ENCODE measurements at places on chromosomes 7 and 10.

GRCh38 chr10:74419958-74420375 lies 268.9 kb downstream of the ADK start:
- peak; percentile 55 for DNase-seq

GRCh38 chr7:22858640-22859561 lies 36.3 kb upstream of the TOMM7 start:
- DNase-seq, result no peak

GRCh38 chr7:29485339-29486190 lies 78.1 kb upstream of the PRR15 start:
- peak; percentile 65 for DNase-seq

GRCh38 chr10:34817586-34817985 lies 2.5 kb upstream of the PARD3 start:
- DNase-seq, result no peak

- DNase-seq, result peak; percentile 37
Observed at GRCh38 chr10:121205625-121206024, 354.5 kb downstream of the WDR11 start.

DNA sequence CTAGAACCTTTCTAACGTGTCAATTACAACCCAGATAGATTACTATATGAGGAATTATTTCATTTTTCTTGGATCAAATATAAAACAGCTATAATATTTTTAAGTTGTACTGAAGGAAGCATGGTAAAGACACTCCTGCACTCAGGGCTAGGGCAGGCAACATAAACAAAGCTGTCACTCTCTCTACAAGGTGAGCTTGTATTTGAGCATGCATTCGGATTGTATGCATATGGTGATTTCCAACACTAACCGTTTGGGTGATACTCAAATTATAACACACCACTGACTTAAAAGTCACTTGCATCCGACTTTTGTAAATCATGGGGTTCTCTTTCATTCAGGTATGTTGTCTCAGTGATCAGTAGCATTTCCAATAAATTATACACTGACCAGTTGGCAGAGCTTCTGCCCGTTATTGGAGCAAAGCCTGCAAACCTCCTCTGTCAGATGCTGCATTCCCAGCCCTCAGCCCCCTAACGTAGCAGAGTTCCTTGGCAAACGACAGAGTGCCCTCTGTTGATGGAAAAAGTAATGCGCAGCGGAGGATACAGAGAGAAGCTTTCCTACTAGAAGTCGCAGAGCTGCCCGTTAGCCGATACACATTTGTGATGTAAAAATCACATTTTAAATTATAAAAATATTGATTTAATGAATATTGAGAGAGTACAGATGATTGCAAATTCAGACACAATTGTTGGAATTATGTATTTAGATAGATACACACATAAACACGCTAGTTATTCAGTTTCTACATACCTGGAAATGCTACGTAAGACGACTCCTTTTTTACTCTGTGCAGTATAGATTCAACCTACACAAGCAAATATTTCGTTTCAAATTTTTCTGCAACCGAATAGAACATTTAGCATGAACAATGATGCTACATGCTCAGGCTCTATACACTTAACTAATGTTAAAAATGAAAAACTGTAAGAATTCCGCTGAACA lies 173.9 kb upstream of the SP4 start:
- peak; percentile 95 for DNase-seq

GRCh38 chr10:23005150-23005549 lies 77.3 kb downstream of the ARMC3 start:
- DNase-seq, result no peak

DNA sequence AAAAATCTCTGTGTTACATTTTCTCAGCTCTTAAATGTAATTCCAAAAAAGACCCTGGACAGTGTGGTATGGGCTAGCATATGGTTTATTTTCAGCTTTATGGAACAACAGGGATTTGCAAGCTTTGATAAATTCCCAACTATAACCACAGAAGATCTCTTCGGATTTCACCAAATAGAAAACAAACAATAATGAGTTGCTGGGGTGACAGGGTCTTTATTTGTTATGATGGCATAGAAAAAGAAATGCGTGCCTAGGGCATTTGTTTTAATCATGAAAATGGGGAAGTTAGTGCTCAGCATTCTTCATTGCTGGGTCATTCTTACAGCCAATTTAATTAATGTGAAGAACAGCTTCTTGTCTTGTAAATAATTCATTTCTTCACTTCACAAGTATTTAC lies 139.0 kb downstream of the LRRN3 start:
- DNase-seq, result no peak

- DNase-seq, result no peak
Observed at GRCh38 chr7:117085769-117086463, 132.6 kb downstream of the ST7 start.

DNA sequence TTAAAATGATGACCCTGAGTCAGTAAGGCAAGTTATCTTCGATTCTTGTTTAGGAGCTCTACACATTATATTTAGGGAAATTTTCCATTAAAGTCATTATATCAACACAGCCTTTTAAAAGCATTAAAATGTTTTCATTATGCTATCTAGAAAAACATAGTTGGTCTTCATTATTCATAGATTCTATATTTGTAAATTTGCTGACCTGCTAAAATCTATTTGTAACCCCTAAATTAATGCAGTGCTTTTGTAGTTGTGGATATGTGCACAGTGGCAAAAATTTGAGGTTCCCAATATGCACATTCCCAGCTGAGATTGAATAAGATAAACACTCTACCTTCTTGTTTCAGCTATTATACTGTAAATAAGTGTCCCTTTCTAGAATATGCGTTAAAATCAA lies 81.1 kb downstream of the KIF20B start:
- DNase-seq, result no peak

GRCh38 chr10:96978621-96979154 lies 146.6 kb downstream of the LCOR start:
- DNase-seq, result no peak

DNA sequence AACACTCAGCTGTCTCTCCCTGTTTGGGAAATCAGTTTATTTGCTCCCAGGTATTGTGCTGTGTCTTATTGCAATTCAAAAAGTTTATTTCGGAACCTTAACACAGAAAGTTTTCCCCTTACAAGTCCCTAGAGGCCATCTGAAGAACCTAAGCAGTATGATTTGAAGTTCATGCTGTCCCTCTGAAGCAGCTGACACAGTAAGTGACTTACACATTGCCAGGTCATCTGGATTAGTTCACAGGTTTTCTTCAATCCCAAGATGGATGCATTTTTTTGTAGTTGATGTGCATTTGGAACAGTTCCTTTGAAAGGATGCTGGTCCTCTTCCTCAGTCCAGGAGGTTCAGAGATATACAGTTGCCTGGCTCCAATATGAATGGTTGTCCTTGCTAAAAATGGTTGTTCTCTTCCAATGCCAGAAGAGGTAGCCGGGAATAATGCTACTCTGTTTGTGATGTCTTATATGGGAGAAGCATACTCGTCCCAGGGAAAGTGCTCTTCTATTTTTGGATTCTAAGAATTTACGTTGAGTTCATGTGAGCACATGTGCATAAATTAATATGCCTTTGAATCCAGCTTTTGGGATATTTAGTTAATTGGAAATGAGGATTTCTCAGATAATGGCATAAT lies 183.5 kb upstream of the PHYHIPL start:
- no peak for DNase-seq

GRCh38 chr10:102286216-102286615 lies 40.9 kb downstream of the GBF1 start:
- DNase-seq, result no peak

DNA sequence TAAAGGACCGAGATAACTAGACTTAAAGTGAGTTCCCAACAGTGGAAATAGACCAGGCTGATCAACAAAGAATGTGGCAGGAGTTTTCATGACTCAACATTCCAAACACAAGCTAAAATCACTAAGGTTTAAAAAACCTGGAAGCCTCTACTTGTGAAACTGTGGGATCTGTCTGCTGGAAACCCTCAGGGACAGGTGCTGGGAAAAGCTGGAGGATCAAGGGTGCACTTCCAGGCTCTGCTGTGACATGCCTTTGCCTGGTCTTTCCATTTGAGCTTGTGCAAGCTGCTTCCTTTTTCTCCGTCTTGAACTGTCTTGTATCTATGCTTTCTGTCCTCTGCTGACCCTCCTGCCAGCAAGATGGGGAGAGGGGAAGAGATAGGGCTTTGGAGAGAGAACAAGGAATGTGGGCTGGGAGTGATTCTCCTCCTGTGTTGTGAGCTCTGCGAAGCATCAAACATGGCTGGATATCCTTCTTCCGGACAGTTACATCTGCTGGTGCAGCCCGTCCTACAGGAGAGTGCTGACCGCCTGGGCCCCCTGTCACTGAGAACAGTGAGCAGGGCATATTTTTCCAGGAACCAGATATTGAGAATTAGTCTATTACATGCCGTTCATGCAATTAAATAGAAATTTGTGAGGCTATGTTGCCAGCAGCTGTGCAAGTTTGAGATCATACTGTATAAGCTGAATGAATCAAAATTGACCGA lies 25.5 kb downstream of the ARHGAP22 start:
- no peak for DNase-seq

DNA sequence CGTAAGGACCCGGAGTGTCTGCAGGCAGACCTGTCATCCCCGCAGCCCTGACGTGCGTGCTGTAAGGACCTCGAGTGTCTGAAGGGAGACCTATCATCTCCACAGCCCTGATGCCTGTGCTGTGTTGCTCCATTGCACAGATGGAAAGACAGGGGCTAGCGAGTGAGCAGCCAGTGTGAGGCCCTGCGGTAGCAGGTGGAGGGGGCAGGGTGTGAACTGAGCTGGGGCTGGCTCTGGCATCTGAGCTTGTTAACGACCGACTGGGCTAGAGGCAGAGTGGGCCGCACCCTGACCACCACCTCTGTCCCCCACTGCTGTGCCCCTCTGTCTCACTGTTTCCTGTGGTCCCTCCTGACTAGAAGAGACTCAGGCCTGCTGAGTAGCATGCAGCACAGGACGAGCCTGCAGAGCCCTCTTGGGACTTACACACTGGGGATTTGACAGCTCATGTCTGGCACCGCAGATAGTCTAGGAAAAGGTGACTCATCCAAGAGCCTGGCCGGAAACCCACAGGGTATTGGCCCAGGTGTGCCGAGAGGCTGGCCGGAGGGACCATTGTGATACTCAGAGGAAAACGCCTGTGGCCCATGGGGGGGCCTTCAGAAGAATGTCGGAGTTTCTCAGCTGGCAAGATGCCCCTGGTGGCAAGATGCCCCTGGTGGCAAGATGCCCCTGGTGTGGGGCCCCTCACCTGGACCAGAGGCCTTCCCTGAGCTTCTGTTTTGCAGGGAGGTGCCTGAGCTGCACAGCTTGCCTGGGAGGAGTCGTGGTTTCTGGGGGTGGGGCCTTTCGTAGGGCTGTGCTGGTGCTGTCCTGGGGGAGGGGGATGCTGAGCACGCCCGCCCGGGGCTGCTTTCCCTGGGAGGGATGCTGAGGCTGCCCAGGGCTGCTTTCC lies 34.3 kb downstream of the INPP5A start:
- DNase-seq, result no peak

DNA sequence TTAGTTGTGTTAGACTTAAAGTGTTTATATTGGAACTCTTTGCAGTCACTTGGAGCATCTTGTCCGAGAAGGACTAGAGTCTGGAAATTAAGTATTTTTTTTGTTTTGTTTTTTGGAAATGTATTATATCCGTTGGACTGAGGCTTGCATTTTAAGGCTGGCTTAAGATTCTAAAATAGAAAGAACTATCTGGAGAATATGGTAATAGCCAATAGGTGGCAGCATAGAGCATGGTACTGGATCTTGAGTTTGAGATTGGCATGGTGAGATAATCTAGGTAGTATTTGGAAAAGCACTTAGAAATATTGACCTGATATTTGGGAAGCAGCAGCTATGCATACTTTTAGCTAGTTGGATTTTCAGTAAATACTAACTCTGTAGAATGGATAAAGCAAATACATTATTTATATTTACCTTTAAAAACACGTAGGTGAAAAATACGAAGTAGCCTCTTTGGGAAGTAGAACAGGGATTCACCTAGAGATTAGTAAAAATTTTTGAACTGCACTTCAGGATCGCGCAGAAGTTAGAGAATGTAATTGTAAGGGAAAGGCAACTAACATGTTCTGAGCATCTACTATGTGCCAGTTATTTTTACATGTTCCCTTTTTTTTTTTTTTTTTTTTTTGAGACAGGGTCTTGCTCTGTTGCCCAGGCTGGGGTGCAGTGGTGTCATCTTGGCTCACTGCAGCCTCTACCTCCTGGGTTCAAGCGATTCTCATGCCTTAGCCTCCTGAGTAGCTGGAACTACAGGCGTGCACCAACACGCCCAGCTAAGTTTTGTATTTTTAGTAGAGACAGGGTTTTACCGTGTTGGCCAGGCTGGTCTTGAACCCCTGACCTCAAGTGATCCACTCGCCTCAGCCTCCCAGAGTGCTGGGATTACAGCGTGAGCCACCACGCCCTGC lies 78.6 kb downstream of the LCOR start:
- no peak for DNase-seq

- DNase-seq, result no peak
Observed at GRCh38 chr7:30502470-30503251, 2.0 kb downstream of the GGCT start.

- no peak for DNase-seq
Observed at GRCh38 chr10:6770846-6771245, 190.8 kb upstream of the PRKCQ start.

DNA sequence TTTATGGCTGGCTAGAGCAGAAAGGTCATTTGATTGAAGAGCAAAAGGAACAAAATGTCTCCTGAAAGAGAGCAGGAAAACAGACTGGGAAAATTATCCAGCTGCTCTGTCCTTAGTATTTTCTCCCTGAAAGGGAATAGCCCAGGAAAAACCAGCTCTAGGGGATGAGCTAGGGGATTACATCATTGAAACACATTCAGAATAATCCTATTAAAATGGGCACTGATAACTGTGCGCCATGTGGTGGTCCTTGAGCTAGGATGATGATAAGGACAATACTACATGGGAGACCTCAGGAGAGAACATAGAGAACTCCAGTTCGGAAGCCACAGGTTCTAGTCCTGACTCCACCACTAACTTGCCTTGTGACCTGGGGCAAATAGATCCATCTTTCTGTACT lies 873.8 kb downstream of the TYW1 start:
- no peak for DNase-seq

DNA sequence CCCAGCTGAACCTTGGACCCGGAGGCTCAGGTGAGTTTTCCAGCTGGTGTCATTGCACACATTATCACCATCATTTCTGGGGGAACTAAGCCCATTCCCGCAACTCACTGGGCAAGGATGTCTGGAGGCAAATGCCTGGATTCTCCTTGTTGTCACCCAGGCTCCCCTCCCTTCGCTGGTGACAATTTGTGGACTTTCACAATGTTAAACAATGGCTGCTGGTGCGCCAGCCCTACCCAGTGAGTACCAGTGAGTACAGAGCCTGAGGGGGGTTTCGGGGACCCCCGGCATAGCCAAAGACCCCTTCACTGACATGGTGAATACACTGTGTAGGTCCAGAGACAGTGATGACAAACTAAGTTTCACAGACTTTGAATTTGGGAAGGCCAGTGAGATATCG lies 189.2 kb downstream of the ADARB2 start:
- no peak for DNase-seq

DNA sequence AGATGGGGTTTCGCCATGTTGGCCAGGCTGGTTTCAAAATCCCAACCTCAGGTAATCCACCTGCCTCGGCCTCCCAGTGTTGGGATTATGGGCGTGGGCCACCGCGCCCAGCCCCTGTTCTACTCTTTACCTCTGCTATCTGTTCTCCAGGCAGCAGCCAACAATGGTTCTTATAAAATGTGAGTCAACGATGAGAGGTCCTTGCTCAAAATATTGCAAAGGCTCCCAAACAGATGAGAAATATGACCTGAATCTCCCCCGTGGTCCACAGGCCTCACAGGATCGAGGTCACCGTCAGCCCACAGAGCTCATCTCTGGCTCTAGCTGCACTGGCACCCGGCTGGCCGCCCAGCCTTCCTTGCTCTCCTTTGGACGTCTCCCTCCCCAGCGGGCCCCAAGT lies 62.0 kb upstream of the EGFR start:
- DNase-seq, result no peak

GRCh38 chr7:112370436-112370835 lies 79.8 kb upstream of the IFRD1 start:
- DNase-seq, result no peak
